Activated CD4-positive, alpha-beta memory T cell treated with anti-CD3 and anti-CD28 coated beads, Interleukin-2, amount 10 ng/mL, durations not matched to agents 7 days and 5 days (primary cell): ENCODE measurements at places on chromosomes 2 and 18. TPM values are rescaled to one million over a fixed set of nuclear protein-coding genes. Genes with fewer than 3 reads are reported as not detected.

Gene VSNL1
- not detected for total RNA-seq

Gene SEC11C
- 129 TPM for total RNA-seq

- DNase-seq = no peak
These were observed 103.0 kb upstream of the STK17B start for GRCh38 chr2:196274387-196274809.

GRCh38 chr2:54416166-54416813 is 39.8 kb upstream of the SPTBN1 start:
- no peak for DNase-seq

DNA sequence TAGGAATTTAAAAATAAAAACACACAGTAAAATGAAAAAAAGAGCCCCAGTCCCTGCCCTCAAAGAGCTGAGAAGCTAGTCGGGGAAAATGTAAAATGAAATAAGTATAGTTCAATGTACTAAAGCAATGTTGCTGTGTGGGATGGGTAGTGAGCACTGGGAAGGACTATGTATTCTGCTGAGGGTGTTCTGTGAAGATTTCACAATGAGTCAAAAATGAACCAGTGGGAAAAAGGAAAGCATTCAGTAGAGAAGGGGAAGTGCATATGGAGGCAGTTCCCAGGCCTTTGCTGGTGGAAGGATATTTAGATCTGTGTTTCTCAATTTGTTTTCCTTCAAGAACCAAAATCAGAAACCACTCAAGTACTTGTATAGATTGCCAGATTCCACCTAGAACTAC is 1094.7 kb upstream of the KLHL29 start:
- DNase-seq = no peak

- DNase-seq = no peak
These were observed 135.5 kb upstream of the FANCL start for GRCh38 chr2:58376592-58376991.

GRCh38 chr18:62242955-62243354 is 55.9 kb downstream of the RELCH start:
- DNase-seq = no peak

- no peak for DNase-seq
These were observed 894.7 kb downstream of the TMEM182 start for GRCh38 chr2:103656558-103656957.

DNA sequence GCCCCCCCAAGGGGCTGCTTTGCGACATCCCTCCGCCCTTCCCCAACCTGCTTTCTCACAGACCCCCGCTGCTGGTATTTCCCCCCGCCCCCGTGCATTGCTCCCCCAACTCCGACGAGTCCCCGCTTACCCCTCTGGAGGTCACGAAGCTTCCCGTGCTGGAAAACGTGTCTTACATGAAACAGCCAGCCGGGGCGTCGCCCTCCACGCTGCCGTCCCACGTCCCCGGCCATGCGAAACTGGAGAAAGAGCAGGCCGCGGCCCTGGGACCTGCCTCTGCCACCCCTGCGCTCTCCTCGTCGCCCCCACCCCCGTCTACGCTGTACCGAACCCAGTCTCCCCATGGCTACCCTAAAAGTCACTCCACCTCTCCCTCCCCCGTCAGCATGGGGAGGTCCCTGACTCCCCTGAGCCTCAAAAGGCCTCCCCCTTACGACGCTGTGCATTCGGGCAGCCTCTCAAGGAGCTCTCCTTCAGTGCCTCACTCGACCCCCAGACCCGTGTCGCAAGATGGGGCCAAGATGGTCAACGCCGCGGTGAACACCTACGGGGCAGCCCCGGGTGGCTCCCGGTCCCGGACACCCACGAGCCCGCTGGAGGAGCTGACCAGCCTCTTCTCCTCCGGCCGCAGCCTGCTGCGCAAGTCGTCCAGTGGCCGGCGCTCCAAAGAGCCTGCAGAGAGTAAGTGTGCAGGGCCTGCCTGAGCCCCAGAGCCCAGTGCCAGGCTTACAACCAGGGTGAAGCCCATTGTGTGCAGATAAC is 183.0 kb downstream of the NYAP2 start:
- DNase-seq = no peak

DNA sequence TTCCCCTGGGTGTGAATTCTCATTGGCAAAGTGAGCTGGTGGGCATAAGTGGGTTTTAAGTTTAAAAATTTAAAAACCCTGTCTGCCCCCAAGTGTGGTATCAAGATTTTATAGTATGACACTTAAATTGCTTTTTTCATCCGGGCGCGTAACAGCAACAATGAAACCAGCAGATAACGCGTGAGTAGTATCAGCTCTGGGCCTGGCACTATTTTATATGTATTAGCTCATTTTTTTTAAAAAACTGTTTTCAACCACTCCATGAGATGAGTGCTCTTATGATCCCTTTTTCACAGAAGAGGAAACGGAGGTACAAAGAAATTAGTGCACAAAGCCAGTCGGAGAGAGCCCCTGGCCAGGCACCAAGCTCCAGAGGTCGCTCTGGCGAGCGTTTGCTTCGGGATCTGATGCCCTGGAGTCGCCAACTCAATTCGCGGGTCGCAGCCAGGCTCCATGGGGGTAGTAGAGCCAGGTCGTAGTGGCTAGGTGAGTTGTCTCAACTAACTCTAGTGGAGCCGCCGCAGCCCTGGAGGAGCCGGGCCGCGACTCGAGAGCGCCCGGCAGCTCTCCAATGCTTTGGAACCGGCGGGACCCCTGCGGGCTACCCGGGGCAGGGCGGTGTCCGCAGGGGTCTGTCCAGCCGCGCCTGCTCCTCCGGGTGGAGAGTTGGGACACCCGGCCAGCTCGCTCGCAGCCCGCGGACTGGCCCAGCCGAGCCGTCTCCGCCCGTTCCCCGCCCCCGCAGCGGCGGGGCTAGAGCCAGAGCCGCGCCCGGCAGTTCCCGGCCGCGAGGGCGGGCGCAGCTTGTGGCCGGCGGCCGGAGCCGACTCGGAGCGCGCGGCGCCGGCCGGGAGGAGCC is at the start of gene IL1R1:
Gene IL1R1, plus strand, starts transcription at position 777 of the 859 bp plus-strand sequence. CDS start 14,979 bp downstream, outside the sequence.
- no peak for DNase-seq

Gene CROCC2
- not detected for total RNA-seq

- no peak for DNase-seq
These were observed 84.9 kb upstream of the PMAIP1 start for GRCh38 chr18:59814891-59815290.

Gene DOK6
- total RNA-seq = not detected

DNA sequence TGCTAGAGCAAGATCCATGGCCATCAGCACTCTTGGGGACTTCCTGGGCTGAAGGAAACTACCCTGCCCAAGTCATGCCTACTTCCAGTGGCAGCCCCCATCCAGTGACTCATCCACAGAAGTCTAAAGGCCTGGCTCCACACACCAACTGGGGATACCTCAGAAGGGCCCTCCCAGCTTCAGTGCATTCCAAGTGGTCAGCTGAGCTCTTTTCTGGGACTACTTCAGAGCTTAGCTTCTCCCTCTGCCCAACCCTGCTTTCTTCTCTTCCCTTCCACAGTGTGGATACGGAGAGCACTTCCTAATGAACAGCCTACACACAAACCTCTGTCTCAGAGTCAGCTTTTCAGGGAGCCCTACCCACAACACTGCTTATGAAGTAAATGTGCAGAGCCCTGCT is 66.5 kb downstream of the CLHC1 start:
- no peak for DNase-seq

- DNase-seq = no peak
These were observed 66.0 kb upstream of the MGAT4A start for GRCh38 chr2:98796775-98797544.

Gene RAB17
- not detected for total RNA-seq

DNA sequence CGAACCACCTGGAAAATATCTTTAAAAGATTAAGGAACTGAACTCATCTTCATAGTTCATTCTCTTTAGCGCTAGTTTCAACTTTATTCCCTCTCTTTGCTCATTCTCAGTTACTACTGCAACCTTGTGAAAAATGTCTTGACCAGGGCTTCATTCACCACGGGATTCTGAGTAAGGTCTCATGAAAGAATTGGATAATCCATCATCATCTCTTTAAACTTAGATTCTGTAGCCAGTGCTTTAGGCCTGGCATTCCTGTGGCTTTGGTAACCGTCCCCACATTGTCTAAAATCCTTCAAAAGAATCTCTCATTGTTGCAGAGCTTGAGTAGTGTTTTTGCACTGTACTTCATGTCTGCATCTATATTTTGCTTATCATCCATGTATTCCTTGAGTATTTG is 229.5 kb downstream of the ETAA1 start:
- no peak for DNase-seq

- DNase-seq = no peak
These were observed 499.6 kb upstream of the ACVR2A start for GRCh38 chr2:147345246-147345645.
